ENCODE measurements at places on chromosomes 3 and 15. TPM values are rescaled to one million over a fixed set of nuclear protein-coding genes. Genes with fewer than 3 reads are reported as not detected.

NXPE3 gene
- total RNA-seq: 7.9 TPM

DNA sequence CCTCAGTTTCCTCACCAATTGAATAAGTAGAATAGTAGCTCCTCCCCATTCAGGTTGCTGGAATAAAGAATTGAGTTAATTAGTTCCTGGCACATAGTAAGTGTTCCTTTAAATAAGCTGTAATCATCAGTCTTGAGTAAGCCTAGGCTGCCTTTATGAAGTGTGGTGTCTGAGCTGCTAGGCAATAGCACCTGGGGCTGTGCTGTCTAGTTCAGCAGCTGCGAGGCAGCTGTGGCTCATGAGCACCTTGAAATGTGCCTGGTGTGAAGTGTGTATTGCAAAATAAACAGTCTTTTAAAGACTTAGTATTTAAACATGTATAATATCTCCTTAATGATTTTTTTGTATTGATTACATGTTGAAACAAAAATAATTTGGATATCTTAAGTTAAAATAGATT, 77.6 kb downstream of the TOP2B start:
- DNase-seq: no peak

GRCh38 chr3:78562328-78562727, 1205.5 kb downstream of the ROBO1 start:
- DNase-seq: no peak

CHRM5 gene
- total RNA-seq: not detected

GRCh38 chr3:170180079-170180907, 1.2 kb downstream of the PHC3 start:
- DNase-seq: peak; percentile 59

DNA sequence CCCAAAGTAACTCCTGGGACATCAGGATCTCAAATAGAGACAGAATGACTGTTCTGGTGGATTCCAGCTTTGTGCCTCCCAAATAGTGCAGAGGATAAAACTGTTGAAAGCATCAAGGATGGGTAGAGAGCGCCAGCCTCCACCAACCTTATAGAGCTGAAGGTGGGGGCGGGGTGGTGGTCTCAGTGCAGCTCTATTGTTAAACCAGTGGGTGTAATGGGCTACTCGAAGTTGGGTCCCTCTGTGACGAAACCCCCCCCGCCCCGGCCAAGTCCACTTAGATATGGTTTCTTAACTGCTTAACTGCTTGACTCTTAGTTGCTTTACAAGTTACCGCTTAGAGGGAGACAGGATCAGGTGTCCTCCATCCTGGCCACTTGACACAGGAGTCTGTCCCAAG, 22.7 kb downstream of the DHX30 start:
- DNase-seq: no peak

DNA sequence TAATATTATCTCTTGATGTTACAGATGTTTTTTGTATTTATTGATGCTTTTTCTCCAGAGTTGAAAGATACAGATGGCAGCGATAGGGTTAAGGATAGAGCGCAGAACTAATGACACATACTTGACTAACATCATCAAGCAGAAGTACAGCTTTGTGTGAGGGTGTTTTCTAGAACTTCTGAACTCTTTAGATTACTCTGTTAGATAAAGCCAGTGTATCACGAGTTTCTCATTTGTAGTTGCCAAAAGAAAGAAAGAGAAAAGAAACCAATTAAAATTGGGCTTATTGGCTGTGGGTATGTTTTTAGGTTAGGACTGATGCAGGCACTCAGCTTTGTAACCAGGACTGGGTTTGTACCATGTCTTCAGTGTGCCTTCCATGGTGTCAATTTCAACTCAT, 6.6 kb upstream of the GPR171 start:
- DNase-seq: no peak

TM6SF1 gene
- total RNA-seq: 0.67 TPM

- DNase-seq: no peak
Observed at GRCh38 chr3:180983136-180983535, 6.4 kb downstream of the DNAJC19 start.

GRCh38 chr3:127536830-127537812, 53.4 kb downstream of the TPRA1 start:
- no peak for DNase-seq

- DNase-seq: no peak
Observed at GRCh38 chr3:134641671-134642300, 9.0 kb downstream of the KY start.

GRCh38 chr3:109831403-109831802, 494.1 kb upstream of the DPPA4 start:
- no peak for DNase-seq

DNA sequence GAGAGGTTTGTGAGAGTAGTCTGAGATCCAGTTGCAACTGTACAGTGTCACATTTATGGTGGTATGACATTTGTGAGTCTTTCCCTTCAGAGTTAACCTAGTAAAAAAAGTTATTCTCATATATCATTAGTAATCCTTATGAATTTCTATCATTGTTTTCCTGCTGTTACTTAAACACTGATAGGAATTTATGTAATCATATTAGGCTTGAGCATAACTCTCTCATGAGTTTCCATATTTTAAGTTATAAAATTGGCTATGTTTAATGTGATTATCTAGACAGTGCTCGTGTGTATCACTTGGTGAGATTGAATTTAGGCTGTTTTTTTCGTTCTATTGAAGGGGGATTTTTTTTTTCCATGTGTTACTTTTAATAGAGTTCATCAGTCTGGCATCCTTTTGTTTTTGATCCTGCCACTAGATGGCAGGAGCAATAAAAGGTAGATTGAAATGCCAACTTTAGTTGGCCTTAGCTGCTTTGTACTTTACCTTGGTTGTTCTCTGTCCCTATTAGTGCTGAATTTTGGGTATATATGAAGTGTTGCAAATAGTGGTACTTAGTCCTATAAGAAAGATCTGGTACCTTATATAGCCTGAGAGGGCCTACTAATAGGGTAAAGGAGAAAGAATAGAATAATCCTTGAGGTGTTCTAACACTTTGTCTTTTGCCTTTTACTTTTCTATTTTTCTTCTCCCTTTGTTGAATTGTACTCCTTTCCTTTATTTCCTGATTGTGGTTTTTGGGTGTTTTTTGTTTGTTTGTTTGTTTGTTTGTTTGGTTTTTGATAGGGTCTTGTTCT, 17.9 kb downstream of the STT3B start:
- DNase-seq: no peak

DNA sequence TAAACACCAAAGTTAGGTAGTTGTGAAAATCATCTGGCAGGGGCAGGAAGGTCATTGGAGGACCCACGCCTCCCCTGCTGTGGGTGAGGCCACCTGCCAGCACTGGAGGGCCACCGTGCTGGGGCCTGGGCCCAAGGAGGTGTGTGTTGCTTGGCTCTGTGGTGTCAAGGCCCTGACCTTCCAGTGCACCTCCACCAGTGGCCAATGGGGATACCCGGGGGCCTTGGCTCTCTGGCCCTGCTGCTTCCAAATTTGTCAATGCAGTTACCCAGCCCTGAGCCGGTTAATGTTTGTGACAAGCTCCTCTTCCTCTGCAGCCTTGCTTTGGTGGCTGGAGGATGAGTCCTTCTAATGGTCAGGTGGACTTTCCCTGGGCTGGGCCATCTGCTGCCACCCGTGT, 150.2 kb downstream of the KLF13 start:
- DNase-seq: peak; percentile 5

ACAN gene
- total RNA-seq: 0.21 TPM

DNA sequence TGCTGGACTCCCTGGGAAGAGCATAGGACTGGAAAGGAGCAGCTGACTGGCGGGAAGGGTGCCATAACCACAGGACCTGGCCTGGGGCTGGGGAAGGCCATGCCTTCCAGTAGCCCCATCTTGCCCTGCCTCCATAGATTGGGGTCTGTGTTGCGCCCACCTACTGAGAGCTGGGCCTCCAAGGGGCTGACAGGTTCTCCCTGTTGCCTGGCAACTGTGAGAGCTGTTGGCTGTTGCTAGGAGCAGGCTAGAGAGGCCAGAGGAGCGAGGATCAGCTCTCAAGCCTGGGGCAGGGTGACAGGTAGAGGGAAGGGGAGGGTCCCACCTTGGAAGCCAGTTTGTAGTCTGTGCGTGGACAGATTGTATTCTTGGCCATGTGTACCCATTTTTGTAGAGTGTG, 2.8 kb upstream of the GNAI2 start:
- no peak for DNase-seq

GRCh38 chr15:70128414-70129140, 30.9 kb upstream of the TLE3 start:
- DNase-seq: no peak

DNA sequence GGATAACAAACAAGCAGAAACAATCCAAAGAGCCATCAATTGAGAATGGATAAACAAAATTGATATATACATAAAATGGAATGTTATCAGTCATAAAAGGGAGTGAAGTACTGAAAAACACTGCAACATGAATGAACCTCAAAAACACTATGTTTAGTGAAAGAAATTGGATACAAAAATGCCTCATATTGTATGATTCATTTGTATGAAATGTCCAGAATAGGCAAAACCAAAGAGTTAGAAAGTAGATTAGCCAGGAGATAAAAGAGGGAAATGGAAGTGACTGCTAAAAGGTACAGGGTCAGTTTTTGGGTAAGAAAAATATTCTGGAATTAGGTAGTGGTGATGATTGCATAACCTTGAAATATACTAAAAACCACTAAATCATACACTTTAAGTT, 9.8 kb upstream of the SLC25A36 start:
- DNase-seq: no peak

DUOXA2 gene
- total RNA-seq: 1.3 TPM

DNA sequence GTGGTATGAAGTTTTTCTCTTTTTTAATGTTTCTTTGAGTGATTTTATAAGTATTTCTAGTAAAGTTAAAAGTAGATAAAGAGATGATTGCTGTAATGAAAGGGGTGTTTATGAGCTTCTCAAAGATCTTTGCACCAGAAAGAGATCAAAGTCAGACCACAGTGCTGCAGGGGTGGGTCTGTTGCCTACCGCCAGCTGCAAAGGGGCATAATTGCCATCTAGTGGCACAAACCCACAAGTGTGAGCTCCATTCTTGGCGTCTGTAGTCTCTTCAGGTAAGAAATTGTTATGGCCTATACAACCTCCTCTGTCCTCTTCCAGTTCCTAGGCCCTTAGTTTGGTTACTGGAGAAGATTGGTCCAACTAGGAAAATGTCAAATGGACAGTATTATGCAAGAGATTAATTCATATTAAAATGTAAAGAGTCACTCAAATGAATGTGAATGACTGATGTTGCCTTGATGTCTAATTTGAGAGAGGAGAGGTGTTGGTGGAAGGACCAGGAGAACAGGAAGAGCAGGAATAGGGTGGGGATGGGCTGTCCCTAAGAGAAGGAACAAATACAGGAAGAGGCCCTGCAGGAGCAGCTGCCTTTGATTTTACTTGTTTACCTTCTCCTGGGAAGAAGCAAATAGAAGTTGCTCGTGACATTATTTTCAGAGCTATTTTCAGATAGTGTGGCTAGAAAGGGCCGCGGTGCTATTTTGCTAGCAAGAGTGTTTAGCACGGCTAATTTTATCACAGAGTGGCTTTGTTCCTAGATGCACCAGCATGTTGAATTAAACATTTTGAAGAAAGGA, 53.0 kb upstream of the GSK3B start:
- DNase-seq: no peak

GRCh38 chr3:140577911-140578310, 100.0 kb upstream of the TRIM42 start:
- no peak for DNase-seq

HYAL1 gene
- total RNA-seq: 20.0 TPM

DNA sequence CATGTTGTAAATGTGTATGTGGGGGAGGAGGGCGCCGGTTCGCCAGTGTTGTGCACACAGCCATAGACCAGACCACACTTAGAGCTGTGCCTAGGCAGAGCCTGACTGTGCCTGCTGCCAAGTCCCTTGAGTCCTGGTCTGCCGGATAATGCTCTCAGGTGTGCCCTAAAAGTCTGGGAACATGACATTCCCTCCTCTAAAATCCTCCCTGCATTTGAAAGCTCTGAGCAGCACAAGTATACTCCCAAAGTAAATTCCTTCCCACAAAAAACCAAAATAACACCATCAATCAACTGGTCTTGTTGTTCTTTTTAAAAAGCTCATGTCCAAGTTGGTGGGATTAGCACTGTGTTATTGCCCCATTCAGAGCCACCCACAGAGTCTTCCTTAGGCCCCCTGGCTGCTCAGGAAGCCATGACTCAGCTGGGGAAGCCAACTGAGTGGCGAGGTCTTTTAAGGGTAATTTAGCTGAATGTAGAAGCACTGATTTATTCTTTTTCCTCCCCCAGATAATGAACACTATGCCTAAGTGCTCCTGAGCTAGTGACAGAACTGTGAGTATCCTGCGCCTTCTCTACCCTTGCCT, 147.8 kb upstream of the MCTP2 start:
- no peak for DNase-seq

CASR gene
- total RNA-seq: 0.55 TPM

GRCh38 chr3:177236704-177237103, 39.4 kb upstream of the TBL1XR1 start:
- no peak for DNase-seq

Data from adrenal gland (tissue), 19 donors.